ENCODE measurements at places on chromosomes 16 and 17. TPM values are rescaled to one million over a fixed set of nuclear protein-coding genes. Genes with fewer than 3 reads are reported as not detected.

Gene SALL1
- total RNA-seq, result 0.46 TPM

DNA sequence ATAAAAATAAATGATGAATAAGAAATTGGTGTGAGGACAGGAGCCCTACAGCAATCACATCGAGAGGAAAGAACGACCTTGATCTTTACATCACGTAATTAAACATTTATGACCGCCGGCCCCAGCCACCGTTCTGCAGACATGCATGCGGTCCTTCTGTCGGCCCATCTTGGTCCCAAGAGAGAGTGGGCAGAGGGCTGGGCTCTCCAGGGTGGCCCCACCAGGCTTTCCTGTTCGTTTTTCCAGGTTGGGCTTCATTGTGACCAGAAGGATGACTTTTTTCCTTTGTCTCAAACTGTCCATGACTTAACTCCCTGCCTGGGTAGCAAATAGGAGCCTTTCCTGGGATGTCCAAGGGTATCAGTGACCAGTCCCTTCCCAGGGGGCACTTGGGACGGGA, 3.3 kb upstream of the CRISPLD2 start:
- DNase-seq, result no peak

Gene MT1X
- 105 TPM for total RNA-seq

DNA sequence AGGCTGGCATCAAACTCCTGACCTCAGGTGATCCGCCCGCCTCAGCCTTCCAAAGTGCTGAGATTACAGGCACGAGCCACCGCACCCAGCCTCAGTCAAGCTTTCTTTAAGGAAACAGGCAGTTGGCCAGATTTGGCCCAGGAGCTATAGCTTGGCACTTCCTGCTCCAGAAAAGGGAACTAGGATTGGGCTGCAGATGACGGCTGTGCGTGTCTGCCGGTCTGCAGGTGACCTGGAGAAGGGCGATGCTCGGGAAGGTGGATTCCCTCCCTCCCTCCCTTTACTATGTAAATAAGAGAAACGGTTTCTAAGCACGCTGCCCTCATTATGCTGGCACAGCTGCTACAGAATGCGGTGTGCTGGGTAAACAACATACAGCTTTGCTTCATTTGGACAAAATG, 215.9 kb downstream of the RPTOR start:
- no peak for DNase-seq

- DNase-seq, result no peak
Observed at GRCh38 chr16:58533751-58534470, 18.6 kb downstream of the SETD6 start.

Gene KRTAP9-6
- not detected for total RNA-seq

Gene ELMO3
- 0.54 TPM for total RNA-seq

GRCh38 chr16:89410794-89411309, 79.5 kb downstream of the ANKRD11 start:
- peak; percentile 77 for DNase-seq

DNA sequence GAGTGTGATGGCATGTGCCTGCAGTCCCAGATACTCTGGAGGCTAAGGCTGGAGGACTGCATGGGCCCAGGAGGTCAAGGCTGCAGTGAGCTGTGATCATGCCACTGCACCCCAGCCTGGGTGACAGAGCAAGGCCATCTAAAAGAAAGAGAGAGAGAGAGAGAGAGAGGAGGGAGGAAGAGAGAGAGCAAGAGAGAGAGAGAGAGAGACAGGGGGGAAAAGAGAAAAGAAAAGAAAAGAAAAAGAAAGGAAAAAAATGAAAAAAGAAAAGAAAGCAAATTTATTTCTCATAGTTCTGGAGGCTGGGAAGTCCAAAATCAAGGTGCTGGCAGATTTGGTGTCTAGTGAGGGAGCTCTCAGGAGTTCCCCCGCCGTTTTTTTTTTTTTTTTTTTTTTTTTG, 33.3 kb downstream of the RNF135 start:
- DNase-seq, result no peak

- DNase-seq, result no peak
Observed at GRCh38 chr17:73103641-73104335, 11.3 kb upstream of the SLC39A11 start.

Gene CBX4
- total RNA-seq, result 25.6 TPM

DNA sequence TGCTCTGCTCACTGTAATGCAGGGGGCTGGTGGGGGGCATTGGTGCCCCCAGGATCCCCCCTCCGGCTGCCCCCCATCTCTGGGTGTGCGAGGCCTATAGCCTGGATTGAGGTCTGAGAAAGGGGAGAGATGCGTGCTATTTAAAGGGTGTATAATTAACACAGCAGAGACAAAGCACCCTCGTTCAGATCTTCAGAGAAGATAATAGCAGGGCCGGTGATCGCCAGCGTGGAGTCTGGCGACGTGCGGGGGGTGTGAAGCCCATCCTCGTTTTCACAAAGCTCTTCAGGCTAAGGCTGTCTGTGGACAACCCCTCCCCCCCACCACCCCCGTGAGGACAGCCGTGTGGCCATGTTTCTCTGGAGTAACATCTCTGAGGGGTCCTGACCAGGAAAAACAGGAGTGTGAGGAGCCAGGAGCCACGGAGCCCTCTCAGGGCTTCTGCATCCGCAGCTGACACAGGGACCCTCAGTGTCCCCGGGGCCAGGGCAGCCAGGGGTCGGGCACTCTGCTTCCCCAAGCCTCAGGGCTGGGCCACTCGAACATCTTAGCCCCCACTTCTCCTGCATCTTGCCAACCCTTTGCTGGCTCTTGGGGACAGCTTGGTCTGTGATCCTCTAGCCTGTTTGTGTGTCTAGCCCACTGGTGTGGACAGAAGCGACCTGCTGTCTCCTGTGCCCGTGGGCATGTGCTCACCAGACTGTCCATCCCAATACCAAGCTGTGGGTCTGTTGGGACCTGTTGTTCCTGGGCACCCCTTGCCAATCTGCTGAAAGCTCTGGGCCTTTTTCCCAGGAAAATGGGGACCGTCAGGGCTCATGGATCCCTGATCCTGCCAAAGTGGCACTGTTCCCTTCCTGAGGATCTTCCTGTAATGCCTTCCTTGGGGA, 58.9 kb downstream of the BAIAP2 start:
- DNase-seq, result no peak

GRCh38 chr17:61713035-61713434, 122.0 kb upstream of the NACA2 start:
- no peak for DNase-seq

DNA sequence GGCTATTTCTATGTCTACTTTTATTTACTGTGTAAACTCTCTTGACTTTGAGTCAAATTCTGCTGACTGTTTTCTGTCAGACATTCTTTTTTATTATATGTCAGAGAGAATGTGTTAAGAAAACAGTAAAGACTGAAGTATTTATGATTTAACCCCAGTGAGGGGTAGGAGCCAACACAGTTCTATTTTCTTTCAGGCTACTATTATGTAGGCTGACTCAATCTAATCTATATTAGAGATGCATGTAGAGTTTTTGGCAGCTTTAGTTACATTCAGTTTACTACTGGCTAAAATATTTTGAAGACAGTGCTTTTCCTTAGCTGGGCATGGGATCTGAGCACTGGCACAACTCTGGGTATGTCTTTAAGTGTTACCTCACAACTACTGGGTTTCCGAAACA, 1108.0 kb downstream of the CDH11 start:
- DNase-seq, result no peak

Measured in Right ventricle myocardium superior (tissue), 1 donor.